ENCODE measurements at places on chromosomes 5 and 9.

DNA sequence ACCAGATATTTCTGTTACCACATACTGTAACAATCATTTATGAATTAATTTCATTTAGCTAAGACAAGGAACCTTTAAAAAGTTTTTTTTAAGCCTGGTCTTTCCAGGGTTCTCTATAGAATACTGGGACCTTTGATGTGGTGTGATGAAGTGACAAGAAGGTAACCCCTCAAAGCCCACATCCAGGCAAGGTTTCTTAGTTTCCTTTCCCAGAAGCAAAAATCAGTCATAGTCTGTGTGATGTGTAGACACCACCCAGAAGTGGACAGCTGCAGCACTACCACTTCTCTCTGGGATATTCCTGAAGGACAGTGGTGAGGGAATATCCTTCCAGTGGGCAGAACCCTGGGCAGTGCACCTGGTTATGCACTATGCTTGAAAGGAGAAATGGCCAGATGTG lies 115.6 kb downstream of the TTC39B start:
- DNase-seq: no peak

- DNase-seq: no peak
Observed at GRCh38 chr9:20786807-20787206, 102.7 kb downstream of the FOCAD start.

DNA sequence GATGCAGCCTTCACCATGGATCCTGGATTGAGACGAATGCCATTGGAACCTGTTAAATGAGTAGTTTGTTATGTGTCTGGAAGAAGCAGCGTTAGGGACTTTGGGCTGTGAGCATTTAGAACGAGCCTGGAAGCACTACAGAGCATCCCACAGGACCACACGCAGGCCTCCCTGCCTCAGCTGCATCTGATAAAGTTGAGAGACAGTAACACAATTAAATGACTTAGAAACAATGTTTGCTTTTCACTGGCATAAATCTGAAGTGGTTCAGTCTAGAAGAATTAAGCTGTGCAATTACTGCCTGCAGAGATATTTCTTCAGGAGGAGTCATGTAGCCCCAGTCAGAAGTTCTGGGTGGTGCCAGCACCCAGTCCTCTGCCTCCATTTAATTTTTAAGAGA lies 9.8 kb upstream of the TLX3 start:
- no peak for DNase-seq

- DNase-seq: no peak
Observed at GRCh38 chr5:75616371-75616881, 5.2 kb downstream of the ANKDD1B start.

GRCh38 chr5:115428676-115429075 lies 115.9 kb downstream of the FEM1C start:
- DNase-seq: no peak

- peak; percentile 45 for DNase-seq
Observed at GRCh38 chr5:55062039-55062779, 38.2 kb downstream of the GZMK start.

GRCh38 chr9:133835262-133835901 lies 97.2 kb upstream of the SARDH start:
- DNase-seq: no peak

GRCh38 chr5:135236228-135236907 lies 162.7 kb downstream of the MACROH2A1 start:
- no peak for DNase-seq

- DNase-seq: no peak
Observed at GRCh38 chr5:116377276-116378006, 197.2 kb downstream of the SEMA6A start.

- no peak for DNase-seq
Observed at GRCh38 chr5:36298552-36298951, 3.1 kb downstream of the RANBP3L start.

DNA sequence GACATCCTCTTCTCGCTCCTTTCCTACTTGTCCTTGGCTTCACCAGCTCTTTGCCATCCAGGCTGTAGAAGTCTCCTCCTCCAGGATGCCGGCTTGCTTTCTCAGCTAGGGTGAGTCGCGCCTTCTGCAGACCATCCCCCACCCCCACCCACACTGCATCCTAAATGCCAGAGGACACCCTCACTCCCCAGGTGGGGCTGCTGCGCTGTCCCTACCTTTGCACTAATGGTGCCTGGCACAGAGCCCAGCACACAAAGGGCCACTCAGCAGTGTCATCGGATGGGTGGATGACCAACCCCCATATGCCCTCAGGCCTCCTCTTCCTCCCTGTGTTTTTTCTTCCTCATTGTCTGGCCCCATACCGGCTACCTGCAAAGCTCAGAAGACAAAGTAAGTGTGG lies 14.8 kb downstream of the IL9 start:
- no peak for DNase-seq

GRCh38 chr9:121768416-121769015 lies 117.1 kb downstream of the DAB2IP start:
- DNase-seq: no peak

- DNase-seq: no peak
Observed at GRCh38 chr5:54018438-54018837, 291.9 kb downstream of the ARL15 start.

- DNase-seq: no peak
Observed at GRCh38 chr5:16841416-16841815, 94.7 kb downstream of the MYO10 start.

GRCh38 chr5:1914471-1914870 lies 31.7 kb upstream of the IRX4 start:
- no peak for DNase-seq

DNA sequence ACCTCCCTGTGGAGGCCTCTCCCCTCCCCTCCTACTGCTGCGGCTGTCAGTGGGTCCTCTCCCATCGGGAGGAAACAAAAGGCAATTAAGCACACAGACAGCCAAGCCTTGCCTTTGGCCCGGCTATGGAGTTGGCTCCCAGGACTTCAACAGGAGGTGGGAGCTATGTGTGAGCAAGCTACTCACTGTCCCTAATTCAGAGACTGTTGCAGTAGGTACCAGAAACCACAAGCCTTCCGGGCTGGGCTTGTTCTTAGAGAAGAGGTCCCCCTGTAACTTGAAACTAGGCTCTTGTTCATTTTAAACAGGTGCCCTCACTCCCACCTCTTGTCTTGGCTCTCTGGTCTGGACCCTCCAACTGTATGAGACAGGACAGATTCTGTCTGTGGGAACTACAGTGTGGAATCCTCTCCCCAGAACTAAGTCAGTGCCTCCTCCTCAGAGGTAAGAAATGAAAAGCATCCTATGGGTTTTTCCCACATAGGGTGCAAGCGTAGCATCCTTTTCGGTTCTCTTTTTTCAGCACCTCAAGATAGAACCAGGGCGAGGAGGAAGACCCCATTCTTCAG lies 561.1 kb downstream of the EBF1 start:
- no peak for DNase-seq

DNA sequence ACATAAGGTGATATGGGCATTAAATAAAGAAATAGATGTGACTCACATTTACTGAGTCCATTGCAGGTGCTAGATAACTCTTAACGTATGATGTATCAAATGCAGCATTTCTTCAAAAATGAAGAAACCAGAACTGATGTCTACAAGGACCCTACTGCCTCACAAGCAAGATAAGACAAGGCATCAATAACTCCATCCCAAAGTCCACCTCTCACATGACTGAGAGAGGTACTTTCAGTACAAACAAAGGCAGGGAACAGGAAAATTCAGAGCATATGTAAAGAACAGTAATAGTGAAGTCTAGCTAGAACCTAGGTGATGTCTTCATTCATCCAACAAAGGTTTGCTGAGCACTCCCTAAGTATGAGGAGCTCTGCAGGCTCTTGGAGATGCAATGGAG lies 54.7 kb downstream of the KLHL3 start:
- no peak for DNase-seq

DNA sequence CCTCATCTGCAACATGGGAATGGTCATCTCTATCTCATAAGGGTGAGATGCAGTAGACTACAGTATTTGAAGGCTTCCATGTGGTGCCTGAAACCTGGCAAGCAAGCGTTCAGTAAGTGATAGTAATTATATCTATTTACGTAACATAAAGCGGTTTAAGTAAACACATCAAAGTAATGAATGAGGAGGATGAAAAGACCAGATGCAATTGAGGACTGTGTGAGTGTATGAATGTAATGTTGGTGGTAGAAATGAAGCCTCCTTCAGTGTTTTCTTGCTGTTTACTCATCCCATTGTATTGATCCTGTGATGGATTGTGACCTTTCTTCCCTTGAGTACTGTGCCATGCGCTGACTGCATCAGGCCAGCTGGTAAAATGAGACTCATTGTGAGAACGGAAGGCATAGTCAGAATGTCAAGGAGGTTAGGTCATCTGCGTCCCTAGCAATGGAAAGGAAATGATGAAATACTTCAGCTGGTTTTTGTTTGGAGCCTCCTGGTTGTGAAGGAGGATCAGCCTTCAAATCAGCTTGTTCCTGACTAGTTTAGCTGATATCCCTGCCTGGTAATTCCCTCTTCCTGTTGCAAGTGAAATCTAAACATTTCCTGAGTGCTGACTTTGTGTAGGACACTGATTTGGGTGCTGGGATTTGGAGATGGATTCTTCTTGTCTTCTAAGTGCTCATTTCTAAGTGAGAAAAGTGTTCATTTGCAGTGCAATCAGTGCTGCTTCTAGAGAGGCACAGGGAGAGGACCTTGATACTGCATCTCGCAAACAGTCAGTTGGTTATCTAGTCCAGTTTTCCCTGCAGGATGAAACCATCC lies 35.6 kb downstream of the TNFSF8 start:
- DNase-seq: no peak

DNA sequence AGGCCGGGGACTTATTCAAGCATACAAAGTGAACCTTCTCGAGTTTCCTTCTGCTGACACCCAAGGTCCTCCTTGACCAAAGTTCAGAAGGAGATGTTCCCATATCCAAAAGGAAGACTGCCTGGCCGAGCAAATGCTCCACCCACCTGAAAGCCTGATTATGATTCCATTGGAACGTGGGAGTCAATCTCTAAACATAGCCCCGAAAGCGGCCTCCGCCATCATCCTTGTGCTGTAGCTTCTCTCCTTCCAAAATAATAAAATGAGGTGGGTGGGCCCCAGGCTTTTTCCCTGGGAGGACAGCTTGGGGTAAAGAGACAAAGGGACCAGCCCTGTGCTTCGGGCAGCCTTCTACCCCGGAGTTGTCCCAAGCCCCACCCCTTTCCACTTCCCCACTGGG lies 355.6 kb upstream of the SLC30A5 start:
- DNase-seq: no peak

- DNase-seq: no peak
Observed at GRCh38 chr9:129696944-129697655, 31.7 kb downstream of the PRRX2 start.

DNA sequence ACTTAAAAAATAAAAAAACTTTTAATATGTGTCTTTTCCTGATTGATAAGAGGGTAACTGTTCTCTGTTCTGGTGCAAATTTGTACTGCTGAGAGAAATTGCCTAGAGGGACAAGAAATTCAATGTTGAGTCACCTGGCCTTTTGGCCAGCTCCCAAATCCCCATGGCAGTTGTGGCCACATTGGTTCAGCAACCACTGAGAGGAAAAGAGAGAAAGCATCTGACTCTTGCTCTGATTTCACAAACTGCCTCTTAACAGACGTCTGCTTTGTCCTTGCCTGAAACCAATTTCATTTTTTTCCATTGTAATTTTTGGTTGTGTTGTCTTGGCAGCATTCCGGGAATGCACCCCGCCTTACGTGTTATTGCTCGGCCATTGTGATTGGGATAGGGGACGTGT lies 42.4 kb downstream of the NTRK2 start:
- no peak for DNase-seq

DNA sequence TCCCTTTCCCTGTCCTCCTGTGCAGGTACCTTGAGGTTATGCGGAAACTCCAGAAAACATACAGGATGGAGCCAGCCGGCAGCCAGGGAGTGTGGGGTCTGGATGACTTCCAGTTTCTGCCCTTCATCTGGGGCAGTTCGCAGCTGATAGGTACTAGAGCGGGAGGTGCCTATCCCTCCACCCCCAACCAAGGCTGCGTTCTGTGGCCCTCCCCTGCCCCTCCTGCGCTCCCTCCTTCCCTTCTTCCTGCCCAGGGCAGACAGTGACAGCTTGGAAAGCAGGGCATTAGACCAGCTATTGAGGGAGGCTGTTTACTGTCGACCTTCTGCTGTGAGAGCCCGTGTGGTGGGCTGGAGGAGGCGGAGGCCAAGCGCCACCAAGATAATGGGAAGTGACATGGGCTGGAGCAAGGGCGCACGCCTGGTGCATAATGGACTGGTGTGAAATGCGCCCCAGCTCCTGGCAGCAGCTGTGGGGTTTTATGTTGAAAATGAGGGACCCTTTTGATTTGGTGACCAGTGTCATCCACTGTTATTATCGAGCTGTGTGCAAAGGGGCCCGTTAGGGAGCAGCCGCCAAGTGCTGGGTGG lies 25.3 kb downstream of the PTPA start:
- DNase-seq: no peak

DNA sequence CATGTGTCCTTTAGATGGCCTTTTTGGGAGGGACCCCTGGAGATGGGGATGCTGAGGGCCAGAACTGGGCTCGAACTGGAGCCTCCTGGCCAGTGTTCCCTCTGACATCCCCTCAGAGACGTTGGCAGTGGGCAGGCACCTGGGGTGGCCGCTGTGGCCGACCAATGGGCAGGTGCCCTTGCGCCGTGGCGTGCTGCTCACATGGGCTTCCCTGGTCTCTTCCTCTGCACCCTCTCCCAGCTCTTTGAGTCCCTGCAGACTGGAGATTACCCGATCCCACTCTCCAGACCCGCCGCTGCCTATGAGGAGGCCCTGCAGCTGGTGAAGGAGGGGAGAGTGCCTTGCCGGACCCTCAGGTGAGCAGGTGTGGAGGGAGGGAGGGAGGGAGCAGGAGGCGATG lies 19.9 kb upstream of the DOLPP1 start:
- DNase-seq: no peak

DNA sequence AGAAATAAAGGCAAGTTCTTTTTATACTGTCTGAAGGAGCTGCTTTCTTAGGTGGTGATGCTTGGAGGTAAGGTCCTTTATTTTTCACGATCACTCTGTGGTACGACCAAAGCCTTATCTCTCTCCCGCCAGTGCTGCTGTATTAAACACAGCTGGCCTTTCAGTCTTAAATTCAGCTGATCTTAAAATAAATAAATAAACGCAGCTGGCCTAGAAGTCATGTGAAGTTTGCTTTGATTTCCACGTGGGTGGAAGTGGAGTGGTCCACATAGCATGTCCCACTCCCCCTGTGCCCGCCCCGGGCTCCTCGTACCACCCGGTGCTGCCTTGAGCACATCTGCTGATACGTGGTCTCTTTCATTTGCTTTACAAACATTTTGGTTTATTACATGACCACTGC lies 260.4 kb downstream of the FANCC start:
- DNase-seq: no peak

DNA sequence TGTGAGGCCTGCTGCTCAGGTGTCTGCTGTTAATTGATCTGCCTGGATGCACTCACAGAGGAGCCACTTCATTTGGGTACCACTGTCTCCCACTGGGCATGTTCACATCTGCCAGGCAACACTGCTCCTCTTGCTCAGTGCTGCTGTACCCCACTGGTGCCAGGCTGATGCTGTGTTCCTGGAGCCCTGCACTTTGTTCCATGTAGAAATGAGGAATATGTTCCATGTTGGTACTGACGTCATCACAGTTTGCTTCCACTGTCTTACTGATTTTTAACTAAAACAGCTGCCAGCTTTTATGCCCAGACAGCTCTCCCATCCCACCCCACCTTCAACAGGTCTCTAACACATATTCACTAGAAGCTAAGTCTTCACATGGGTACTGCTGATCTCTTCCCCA lies 355.7 kb downstream of the LRRC70 start:
- DNase-seq: no peak
